Testis (tissue), 5 donors: ENCODE measurements at places on chromosomes 1 and 21. TPM values are rescaled to one million over a fixed set of nuclear protein-coding genes. Genes with fewer than 3 reads are reported as not detected.

CYP4A22 gene
- 0.22 TPM for polyA plus RNA-seq

CRNN gene
- not detected for polyA plus RNA-seq

SLAMF6 gene
- 2.3 TPM for polyA plus RNA-seq

DNA sequence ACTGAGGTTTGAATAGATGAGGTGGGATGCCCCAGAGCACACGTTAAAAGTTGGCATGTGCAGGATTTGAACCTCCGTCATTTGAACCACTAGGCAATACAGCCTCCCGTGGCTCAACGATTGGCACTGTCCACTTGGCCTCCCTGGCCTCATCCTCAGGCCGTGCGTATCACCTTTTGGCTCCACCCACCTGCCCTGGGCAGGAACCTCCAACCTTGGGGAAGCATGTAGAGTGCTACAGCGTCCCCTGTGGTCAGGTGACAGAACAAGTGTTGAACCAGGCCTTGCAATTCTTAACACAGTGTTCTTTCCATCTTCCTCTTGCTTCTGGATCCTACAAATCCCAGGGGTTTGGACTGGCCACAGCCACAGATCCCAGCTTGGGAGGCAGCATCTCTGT, 112.6 kb downstream of the PAX7 start:
- no peak for DNase-seq

DNA sequence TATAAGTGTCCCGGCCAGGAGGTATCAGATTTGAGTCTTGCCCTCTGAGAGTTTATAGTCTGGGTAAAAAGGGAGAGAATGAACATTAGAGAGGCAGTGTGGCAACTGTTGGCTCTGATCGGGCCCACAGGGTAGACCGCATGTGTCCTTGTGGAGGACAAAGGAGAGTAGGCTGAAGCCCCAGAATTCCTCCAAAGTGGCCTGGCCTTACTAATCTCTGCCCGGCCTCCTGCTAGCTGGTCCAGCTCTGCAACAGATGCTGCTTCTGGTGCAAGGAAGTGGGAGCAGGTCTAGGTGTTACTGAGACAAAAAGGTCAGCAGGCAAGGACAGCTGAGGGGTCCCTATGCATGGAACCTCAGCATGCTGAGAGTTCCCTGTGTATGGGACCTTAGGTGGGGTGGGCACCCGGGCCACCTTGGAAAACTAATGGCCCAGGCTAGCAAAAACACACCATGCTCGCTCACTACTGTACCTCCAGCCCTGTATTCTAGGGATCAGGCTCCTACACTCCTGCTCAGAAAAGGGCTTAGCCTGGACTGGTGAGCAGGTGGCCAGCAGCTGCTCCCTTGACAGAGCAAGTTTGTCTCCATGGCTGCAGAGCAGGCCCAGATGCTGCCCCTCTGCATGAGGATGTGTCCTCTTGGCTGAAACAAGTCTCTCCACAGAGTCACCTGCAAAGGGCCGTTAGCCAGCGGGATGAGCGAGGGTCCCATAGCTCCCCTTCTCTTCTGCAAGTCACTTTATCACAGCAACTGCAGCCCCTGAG, 30.3 kb upstream of the RGS16 start:
- DNase-seq, result no peak
